ENCODE measurements at places on chromosomes 6 and 20. TPM values are rescaled to one million over a fixed set of nuclear protein-coding genes. Genes with fewer than 3 reads are reported as not detected.

The PXT1 gene
- not detected for total RNA-seq

- DNase-seq = no peak
Observed at GRCh38 chr6:169014211-169015197, 239.1 kb downstream of the THBS2 start.

- DNase-seq = no peak
Observed at GRCh38 chr6:10662207-10662606, 32.2 kb downstream of the C6orf52 start.

DNA sequence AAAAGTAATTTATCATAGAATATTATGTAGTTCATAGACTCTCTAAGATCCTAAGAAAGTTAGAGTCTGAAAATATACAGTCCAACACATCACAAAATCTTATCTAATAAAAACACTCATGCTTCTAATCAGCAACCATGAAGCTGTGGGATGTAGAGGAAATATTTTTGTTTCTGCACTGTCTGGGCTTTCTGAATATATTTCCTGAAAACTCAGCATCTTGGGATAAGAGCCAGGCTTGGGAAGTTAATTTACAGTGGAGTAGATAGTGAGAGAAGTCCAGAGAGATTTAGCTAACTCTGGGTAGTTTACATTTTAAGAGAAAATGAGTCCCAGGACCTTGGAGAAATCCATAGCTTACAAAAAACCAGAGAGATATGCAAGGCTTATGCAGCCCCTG lies 150.4 kb upstream of the BMP5 start:
- DNase-seq = no peak

The RNF39 gene
- 0.65 TPM for total RNA-seq

- DNase-seq = no peak
Observed at GRCh38 chr6:128521282-128521632, 858 bp upstream of the PTPRK start.

DNA sequence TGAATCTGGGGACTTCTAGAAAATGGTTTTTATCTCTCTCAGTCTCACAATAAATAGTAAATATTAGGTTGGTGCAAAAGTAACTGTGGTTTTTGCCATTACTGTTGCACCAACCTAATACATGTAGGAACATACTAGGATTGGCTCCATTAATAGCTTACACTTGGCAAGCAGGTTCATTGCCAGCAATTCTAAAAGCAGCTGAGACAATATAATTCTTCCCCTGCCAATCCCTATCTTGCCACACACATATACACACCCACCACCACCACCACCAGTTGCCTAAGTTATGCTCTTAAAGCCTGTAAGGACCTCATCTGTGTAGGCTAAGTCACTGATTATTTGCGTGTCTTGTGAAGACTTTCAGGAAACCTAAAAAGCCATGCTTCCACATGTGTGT lies 145.1 kb downstream of the KIF16B start:
- DNase-seq = no peak

DNA sequence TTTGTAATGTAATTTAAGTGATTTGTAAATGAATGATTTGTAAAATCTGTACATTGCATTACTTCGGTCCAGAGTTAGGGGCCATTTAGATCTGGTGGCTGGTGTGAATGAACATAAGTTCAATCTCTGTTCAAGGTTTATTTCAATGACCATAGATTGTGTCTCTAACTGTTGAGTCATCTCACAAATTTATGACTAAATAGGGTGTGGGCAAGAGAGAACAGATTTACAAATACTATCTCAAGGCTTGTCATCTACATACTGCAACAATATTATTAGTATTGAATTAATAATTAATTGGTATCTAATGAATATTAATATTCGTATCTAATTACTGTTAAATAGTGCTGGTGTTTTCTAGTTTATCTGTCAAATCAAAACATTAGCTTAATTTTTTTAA lies 115.3 kb upstream of the EDN1 start:
- no peak for DNase-seq

The SLC16A10 gene
- 1.8 TPM for total RNA-seq

DNA sequence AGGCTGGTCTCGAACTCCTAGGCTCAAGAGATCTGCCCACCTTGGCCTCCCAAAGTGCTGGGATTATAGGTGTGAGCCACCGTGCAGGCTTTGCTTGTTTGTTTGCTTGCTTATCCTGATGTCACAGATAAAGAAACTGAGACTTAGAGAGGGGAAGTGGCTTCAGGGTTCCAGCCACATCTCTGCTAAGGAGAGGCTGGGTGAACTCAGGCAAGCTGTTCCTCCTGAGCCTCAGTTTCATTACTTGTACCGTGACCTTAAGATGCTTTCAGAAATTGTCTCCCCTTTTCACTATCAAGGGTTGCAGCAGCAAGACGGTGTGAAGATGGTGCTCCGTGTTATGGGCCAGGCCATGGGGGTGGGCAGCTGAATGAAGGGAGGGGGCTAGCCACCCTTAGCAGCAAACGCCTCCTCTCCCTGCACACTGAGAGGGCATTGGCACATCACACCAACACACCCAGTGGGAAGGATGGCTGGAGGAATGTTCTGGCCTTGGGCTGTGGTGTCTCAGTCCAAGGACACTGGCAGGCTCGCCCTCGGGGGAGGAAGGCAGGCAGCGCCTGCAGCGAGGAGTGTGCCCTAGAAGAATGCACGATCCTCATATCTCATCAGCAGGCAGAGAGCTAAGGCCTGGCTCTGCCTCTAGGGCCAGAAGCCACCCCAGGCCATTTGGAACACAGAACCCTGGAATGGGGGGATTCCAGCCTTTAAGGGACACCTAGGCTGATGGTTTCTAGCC lies 48.2 kb upstream of the TLDC2 start:
- DNase-seq = no peak

- peak; percentile 97 for DNase-seq
Observed at GRCh38 chr20:63740627-63741353, 1.2 kb downstream of the SLC2A4RG start.

All from ureter (tissue), 1 donor.